Stomach (tissue), 19 donors: ENCODE measurements at places on chromosomes 1 and 21. TPM values are rescaled to one million over a fixed set of nuclear protein-coding genes. Genes with fewer than 3 reads are reported as not detected.

SPATA45 gene
- not detected for polyA plus RNA-seq

- no peak for DNase-seq
Measured at GRCh38 chr1:245019910-245020486, 134.8 kb upstream of the KIF26B start.

- DNase-seq = no peak
Measured at GRCh38 chr1:197982256-197982655, 65.1 kb downstream of the LHX9 start.

- peak; percentile 36 for DNase-seq
Measured at GRCh38 chr1:31706384-31707058, 2.7 kb upstream of the COL16A1 start.

TTC34 gene
- not detected for polyA plus RNA-seq

DNA sequence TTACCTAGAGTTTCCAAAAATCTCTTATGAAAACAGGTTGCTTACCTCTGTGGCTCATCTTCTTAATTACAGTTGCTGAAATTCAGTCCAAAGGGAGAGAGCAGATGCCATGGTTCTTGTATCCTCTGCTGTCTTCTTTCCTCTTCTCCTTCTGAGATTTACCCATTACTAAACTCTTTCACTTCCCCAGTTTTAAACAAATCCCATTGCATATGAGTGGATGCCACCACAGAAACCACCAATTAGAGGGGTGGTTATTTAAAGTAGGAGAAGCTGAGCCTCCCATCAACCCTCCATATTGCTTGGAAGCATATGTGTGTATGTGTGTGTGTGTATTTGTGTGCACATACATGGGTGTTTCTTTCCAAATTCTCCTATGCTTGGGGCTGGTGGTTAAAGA, 128.5 kb upstream of the KCNK1 start:
- no peak for DNase-seq

RXFP4 gene
- not detected for polyA plus RNA-seq

- no peak for DNase-seq
Measured at GRCh38 chr1:218587900-218588299, 242.8 kb downstream of the TGFB2 start.

GRCh38 chr1:17874710-17875109, 119.6 kb downstream of the ACTL8 start:
- DNase-seq = no peak

HSD11B1 gene
- 4.7 TPM for polyA plus RNA-seq

KRTAP10-4 gene
- not detected for polyA plus RNA-seq

DNA sequence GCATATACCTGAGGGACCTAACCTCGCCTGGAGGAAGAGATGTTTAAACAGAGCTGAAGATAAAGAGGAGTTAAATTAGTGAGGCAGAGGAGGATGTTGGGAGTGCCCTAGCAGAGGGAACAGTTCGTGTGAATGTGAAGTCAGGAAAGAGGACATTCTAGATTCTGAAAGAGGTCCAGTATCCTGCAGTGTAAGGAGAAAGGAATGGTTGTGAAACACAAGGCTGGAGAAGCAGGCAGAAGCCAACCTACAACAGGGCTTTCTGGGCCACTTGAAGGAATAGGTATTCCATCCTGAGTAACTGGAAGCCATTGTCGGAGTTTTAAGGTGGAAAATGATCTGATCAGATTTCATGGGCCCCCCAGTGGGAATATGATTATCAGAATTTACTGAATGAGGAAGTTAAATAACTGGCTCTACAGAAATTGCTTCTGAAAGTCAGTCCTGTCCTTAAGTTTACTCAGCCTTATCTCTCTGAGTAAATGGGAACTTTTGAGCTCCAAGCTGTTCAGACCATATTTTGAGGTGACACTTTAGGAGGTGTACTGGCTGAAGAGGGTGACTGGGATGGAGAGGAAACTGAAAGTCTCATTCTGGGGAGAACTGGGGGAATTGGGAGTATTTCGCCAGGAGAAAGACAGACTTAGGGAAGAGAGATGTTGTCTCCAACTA, 24.4 kb upstream of the FAAH start:
- peak; percentile 38 for DNase-seq

TSPAN1 gene
- 38.5 TPM for polyA plus RNA-seq
